ENCODE measurements at places on chromosomes 5 and 9.

- no peak for DNase-seq
Measured at GRCh38 chr9:109468927-109469326, 29.2 kb downstream of the PTPN3 start.

- DNase-seq = no peak
Measured at GRCh38 chr5:126192226-126192625, 231.0 kb upstream of the GRAMD2B start.

- no peak for DNase-seq
Measured at GRCh38 chr9:68951879-68952659, 61.8 kb downstream of the PRKACG start.

GRCh38 chr9:5909976-5910375 is 19.3 kb downstream of the MLANA start:
- DNase-seq = no peak

DNA sequence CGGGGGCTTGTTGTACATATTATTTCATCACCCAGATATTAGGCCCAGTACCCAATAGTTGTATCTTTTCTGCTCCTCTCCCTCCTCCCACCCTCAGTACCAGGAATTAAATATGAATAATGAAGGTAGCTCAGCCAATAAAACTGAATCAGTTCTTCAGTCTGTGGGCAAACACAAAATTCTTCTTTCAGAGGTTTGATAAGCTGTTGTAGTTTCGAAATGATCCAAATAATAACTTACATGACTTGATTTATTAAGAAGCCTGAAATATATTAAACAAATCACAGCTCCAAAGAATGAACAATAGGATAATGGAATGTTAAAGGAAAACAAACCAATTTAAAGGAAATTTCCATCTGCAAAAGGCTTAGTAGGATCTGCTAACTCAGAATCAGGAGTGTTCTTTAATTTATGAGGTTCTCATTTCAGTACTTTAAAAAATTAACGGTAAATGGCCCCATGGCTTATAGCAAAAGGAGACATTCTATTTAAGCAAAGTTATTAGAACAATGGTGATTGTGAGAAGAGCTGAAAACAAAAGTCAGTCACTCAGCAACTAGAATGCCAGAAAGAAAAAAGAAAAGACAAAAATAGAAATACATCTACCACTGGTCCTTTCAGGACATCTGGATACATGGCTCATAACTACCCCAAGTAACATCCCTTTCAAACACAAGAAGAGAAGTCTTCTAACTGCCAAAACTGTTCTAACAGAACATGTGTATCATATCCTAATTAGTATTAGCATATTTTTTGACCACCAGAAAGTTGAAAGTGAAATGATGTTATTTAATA is 62.4 kb downstream of the NR3C1 start:
- DNase-seq = no peak

GRCh38 chr9:136667940-136668760 is 5.4 kb downstream of the EGFL7 start:
- DNase-seq = no peak

Data from eye (tissue), 1 donor.